Activated T-cell treated with anti-CD3 and anti-CD28 coated beads, Interleukin-2, amount 50 U/mL, for 72 hours (primary cell): ENCODE measurements at places on chromosomes 1 and 21.

DNA sequence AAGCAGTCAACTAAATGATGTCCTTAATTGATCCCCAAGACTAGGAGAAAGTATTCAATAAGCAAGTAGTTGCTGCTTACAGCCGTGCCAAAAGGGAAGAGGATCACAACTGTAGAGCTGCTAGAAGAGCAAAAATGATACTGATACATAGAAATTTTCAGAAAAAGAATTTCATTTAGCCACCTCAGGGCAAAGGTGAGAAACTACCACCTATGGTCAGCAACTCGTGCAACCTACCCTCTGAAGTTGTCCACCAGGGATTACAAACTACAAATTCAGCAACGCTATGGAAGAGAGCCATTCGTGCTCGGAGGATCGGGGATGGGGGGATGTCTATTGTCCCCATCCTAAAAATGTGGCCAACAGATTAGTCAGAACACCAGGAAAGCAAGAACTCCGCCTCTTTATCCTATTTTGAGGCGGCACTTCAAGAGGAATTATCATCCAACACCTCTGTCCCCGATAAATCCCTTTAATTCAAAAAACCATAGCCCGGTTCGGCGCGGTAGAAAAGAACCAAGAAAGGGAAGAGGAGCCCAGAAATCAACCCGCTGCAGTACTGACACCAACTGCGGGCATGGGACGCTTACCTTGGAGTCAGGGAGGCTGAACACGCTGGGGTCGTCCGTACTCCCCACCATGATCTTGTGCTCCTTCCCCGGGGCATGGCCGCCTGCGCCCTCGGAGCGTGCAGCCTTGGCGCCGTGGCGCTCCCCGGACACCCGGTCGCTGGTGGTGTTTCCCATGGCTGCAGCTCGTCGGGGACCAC lies 687 bp downstream of the PRKAB2 start:
- H3K27ac ChIP-seq, result peak overlapping the region; percentile 75
- H3K4me3 ChIP-seq, result peak overlapping the region; percentile 99
- DNase-seq, result no peak
- H3K36me3 ChIP-seq, result peaks cover 20% of the 10 kb centered on the region
- H3K4me1 ChIP-seq, result peaks cover 49% of the 10 kb centered on the region

DNA sequence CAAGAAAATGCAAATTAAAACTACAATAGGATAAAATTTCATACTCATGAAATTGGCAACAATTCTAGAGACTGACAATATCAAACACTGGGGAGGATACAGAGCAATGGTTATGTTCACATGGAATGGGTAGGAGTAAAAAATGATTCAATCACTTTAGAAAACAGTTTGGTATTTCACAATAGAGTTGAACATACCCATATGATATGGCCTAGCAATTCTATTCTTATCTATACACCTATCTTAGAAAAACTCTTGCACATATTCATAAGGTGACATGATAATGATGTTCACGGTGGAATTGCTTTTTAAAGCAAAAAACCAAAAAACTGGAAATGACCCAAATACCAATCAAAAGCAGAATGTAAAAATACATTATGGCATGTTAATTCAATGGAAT lies 28.7 kb downstream of the PHC2 start:
- no peak for DNase-seq
- no peak overlapping the region for H3K4me3 ChIP-seq
- H3K27ac ChIP-seq, result no peak overlapping the region

- H3K27ac ChIP-seq, result peak overlapping the region; percentile 94
- H3K4me1 ChIP-seq, result peaks cover 32% of the 10 kb centered on the region
- peak overlapping the region; percentile 92 for H3K4me3 ChIP-seq
- H3K36me3 ChIP-seq, result peaks cover 10% of the 10 kb centered on the region
Observed at GRCh38 chr1:2228694-2229036, 546 bp downstream of the SKI start.

DNA sequence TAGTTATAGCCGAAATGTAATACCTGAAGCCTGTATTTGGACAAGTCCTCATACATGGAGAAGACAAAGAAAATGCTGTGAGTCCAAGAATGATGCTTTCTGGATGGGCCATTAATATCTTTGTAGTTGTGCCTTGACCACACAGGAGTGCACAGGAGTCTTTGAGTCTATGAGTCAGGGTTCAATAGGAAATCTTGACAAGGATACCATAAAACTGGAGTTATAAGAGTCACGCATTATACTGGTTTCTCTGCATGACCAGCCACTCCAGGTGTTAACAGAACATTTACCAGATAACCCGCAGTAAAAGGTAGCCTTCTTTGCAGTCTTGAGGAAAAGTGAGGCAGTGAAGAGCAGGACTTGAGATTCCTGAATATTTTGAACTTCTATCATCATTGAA lies 464.6 kb upstream of the PKN2 start:
- no peak overlapping the region for H3K4me3 ChIP-seq
- no peaks in the 10 kb centered on the region for H3K36me3 ChIP-seq
- no peaks in the 10 kb centered on the region for H3K4me1 ChIP-seq
- H3K27me3 ChIP-seq, result no peaks in the 10 kb centered on the region
- DNase-seq, result no peak

GRCh38 chr21:28547766-28548165 lies 444.9 kb downstream of the LTN1 start:
- no peak overlapping the region for H3K4me3 ChIP-seq
- no peaks in the 10 kb centered on the region for H3K36me3 ChIP-seq
- no peak for DNase-seq
- H3K27ac ChIP-seq, result no peak overlapping the region
- no peaks in the 10 kb centered on the region for H3K27me3 ChIP-seq

DNA sequence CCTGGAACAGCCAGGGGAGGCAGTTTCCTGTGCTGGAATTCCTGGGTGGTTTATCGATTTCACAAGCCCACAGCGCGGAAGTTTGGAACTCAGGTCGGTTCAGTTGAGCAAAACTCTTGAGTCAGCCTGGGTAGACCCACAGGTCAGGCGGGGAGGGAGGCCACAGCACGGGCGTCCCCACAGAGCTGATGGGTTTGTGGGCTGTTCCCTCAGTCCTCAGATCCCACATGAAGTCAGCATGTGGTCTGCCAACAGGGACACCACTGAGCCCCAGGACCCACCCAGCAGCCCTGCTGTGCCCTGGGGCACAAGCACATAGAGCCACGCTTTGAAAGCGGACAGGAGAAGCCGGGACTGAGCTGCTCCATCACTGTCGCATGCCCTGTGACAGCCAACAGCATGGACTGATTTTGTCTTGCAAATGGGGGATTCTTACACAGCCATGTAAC lies 17.4 kb downstream of the BMP8A start:
- H3K27me3 ChIP-seq, result peaks cover 9% of the 10 kb centered on the region
- H3K4me1 ChIP-seq, result peaks cover 10% of the 10 kb centered on the region
- peak overlapping the region; percentile 79 for H3K4me3 ChIP-seq
- no peak overlapping the region for H3K27ac ChIP-seq

DNA sequence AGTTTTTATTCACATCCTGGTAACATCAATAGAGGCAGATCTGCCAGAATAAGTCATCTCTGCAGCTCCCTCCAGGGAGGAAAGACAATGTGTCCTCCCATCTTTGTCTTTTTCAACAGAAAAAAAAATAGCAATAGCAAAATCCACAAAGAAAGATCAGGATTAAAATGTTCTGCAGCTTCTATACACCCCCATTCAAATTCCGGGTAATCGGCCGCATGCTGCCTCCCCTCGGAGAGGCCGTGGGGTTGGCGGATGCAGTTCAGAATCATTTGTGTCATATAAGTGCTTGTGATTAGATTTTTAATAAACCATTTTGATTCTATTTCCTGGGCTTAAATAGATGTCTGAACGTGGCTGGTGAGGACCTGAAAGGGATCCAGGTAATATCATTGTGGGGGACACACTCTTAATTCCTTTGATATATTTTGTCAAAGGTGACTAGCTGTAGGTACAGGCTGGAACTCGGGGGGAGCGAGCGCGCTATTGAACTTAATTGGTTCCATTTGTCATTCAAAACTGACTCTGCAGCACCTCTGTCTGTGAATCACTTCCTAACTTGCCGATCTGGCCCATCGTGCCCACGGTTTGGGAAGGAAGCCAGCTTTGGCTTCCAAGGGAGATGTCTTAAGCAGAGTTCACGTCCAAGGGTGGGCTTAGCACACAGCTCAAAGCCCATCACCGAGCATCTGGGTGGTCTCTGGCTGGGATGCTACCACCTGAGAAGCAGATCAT lies 85.6 kb upstream of the ARHGEF16 start:
- H3K4me1 ChIP-seq, result peaks cover 7% of the 10 kb centered on the region
- DNase-seq, result no peak
- no peaks in the 10 kb centered on the region for H3K36me3 ChIP-seq
- H3K4me3 ChIP-seq, result no peak overlapping the region
- peaks cover 8% of the 10 kb centered on the region for H3K27me3 ChIP-seq

DNA sequence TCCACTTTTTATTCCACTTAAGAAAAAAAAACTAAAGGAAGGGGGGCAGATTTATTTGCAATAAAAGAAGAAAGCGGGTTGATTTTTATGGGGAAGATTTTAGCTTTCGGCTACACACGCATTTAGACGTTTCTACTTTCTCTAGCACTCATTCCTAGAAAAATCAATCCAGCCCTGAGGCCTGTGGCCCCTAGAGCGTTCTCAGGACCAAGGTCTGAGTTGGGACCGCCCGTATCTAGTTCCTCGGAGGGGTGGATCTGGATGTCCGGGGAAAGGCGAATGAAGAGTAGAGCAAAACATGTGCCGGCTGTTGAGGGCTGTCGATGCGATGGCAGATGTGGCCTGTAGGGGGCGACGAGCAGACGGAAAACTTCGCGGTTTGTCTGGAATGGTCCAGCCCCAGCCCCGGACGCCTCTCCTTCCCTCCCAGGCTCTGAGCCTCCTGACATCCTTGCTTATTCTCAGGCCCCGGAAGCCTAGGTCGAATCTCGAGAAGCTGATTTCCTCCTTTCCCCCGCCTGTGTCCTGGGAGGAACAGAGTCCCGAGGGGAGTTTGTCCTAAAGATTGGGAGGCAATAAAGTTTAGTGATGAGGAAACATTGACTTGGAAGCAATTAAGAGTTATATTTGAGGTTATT lies 5.2 kb downstream of the FOXD3 start:
- H3K27me3 ChIP-seq, result peaks cover 78% of the 10 kb centered on the region
- peak overlapping the region; percentile 73 for H3K4me3 ChIP-seq
- H3K27ac ChIP-seq, result peak overlapping the region; percentile 81
- DNase-seq, result peak; percentile 68
- peaks cover 44% of the 10 kb centered on the region for H3K4me1 ChIP-seq

DNA sequence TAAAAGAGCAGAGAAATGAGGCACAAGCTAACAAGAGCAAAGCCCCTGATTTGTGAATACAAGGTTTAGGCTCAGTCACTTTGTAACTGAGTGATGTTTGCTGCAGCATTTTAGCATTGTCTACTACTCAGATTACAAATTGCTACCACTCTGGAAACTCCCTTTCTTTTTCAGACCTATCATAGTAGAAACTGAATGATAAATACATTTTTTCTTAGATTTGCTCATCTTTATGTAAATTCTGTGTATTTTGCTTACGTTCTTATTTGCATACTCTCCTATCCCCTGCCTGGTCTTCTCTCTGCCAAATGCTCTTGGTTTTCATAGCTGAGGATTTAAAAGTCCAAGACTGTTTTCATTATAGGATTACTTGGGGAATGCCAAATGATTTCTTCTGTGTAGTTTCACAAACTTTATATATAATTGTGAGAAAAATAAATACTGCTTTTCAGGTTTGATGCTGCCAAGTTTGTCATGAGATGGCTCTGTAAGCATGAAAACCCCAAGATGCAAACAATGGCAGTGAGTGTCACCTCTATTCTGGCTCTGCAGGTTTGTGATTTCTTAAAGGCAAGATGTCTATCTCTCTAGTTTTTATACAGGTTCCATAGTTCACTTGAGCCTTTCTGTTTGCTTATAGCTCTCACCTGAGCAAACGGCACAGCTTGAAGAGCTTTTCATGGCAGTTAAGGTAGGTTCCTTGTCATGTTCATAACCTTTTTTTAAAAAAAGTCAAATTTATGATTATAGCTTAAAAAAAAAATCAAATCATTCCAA lies 24.7 kb downstream of the ZYG11A start:
- peaks cover 6% of the 10 kb centered on the region for H3K4me1 ChIP-seq
- H3K27ac ChIP-seq, result peak overlapping the region; percentile 86
- DNase-seq, result no peak
- H3K4me3 ChIP-seq, result no peak overlapping the region

GRCh38 chr1:58755468-58755872 lies 28.4 kb downstream of the JUN start:
- peaks cover 42% of the 10 kb centered on the region for H3K4me1 ChIP-seq
- H3K27me3 ChIP-seq, result no peaks in the 10 kb centered on the region
- H3K36me3 ChIP-seq, result no peaks in the 10 kb centered on the region
- peak overlapping the region; percentile 58 for H3K27ac ChIP-seq
- H3K4me3 ChIP-seq, result peak overlapping the region; percentile 75

DNA sequence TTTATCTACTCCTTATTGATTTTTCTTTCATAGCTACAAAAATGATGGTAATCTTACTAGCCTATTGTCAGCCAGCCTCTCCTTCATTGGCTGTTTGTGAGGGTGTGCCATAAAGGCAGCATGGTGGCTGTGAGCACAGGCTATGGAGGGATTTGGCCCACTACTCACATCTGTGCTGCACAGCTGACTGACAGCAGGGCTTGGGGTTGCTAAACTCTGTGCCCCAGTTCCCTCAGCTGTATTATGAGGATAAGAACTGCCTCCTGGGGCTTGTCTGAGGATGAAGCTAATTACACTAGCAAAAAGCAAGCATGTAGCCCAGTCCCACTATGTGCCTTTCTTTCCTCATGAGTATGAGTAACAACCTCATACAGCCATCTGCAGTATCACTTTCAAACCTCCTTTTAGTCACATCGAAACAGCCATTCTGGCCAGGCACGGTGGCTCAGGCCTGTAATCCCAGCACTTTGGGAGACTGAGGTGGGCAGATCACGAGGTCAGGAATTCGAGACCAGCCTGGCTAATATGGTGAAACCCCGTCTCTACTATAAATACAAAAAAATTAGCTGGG lies 66.2 kb downstream of the COQ8A start:
- no peak for DNase-seq
- H3K36me3 ChIP-seq, result no peaks in the 10 kb centered on the region
- H3K27me3 ChIP-seq, result peaks cover 9% of the 10 kb centered on the region
- H3K4me3 ChIP-seq, result no peak overlapping the region
